ENCODE measurements at places on chromosomes 11 and 22.
A peak's percentile ranks its signal among the peaks of the same experiment; 100 is the strongest.

DNA sequence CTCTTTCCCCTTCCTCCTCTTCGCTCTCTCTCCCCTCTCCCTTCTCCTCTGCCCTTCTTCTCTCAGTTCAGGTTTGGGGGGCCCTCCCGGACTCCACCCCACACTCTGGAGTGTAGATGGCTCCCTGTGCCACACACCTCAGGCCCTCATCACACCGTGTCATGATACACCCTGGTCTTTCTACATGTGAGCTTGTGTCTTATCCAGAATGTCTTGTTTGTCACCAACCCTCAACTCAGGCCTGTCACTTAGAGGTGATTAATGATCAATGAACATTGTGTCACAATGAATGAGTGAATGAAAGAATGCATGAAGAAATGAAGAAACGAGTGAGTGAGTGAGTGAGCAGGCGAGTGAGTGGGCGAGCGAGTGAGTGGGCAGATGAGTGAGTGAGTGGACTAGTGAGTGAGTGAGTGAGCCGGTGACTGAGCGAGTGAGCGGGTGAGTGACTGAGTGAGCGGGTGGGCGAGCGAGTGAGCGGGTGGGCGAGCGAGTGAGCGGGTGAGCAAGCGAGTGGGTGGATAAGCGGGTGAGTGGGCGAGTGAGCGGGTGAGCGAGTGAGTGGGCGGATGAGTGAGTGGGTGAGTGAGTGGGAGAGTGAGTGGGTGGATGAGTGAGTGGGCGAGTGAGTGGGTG lies 33.8 kb downstream of the CAPN1 start:
- no peak for DNase-seq

GRCh38 chr22:43844560-43845545 lies 17.5 kb downstream of the SULT4A1 start:
- no peak for DNase-seq

DNA sequence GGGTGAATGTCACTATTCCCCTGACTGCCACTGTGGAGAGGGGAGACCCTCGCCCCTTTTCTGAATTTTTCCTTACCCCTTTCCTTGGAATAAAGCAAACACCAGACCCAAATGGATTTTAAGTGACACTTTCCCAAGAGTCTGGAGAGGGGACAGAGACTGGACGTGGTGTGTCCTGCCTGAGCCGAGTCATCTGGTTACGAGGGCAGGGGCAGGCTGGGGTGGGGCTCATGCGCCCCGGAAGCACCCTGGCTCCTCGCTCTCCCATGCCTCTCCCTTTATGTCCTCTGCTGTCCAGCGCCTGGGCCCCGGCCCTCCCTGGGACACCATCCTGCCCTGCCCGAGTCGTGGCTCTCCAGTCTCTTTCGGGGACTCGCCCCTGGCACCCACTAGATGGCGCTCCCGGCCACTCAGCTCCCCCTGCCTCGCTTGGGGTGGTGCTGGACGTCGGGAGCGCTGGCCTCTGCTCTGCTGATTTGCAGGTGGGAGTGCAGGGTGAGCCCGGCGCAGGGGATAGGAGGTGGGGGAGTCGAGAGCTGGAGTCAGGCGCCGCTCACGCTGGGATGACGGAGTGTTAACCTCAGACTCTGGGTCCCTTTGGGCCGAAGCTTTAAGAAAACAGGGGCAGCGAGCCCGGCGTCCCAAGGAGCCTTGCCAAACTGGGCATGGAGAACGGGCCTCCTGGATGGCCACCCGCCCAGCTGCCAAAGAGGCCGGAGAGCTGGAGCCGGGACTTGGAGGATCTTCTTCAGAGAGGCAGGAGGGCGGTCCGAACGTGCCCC lies 89.8 kb downstream of the RPS6KA4 start:
- peak; percentile 74 for DNase-seq

- no peak for DNase-seq
Measured at GRCh38 chr11:18145837-18146236, 13.5 kb downstream of the MRGPRX3 start.

DNA sequence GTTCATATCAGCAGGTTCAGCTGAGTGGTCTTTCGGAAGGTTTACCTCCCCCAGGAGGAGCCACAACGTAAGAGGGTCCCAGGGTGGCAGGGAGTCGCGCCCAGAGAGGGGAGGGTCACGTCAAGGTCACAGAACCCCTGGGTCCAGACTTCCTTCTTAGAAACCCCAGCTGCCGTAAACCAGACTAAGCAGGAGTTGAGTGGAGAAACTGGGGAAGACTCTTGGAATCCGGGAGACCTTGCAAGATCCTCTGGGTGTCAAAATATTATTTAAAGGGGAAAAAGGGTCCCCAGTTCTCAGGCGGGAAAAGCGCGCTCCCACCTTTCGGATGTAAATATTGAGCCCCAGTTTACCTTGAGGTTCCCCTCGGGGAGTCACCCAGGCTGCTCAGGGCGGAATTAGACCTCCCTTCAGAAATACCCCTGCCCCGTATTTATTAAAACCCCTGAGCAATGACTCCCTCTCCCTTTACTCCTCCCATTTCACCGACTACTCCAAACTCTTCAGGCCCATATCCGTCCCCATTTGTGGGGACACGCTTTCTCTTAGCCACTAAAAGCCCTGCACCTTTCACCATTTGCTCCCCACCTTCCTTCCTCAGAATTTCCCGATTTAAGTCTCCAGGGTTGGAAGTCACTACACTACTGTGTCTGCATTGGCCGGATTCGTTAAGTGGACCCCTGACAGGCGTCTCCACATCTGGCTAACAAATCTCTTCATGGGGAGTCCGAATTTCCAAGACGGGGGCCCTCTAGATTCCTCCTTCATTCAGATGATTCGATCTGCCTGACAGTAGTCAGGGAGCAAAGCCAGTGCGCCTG lies 4.2 kb downstream of the SLC17A6 start:
- no peak for DNase-seq

- DNase-seq: no peak
Measured at GRCh38 chr11:134701564-134702165, 289.6 kb upstream of the B3GAT1 start.

DNA sequence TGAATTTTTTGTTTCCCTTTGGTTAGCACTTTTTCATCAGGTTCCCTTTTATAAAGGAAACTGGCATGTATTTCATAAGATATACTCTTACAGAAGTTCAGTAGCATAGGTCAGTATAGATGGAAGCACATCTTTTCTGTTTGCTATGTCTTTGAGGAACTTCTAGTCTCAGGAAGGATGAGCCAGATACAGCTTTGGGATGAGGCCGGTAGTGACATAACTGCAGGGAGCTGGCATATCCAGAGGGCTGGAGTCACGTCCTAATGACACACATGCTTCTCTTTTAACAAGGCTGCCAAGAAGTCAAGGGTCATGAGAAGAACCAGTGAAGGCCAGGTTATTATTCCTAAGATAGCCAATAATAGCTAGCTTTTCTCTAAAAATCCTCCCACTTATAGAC lies 33.3 kb upstream of the ADSL start:
- DNase-seq: no peak

- peak; percentile 47 for DNase-seq
Measured at GRCh38 chr11:65180877-65181568, 705 bp upstream of the CAPN1 start.

- DNase-seq: no peak
Measured at GRCh38 chr22:27800250-27801201, 1.0 kb downstream of the MN1 start.

DNA sequence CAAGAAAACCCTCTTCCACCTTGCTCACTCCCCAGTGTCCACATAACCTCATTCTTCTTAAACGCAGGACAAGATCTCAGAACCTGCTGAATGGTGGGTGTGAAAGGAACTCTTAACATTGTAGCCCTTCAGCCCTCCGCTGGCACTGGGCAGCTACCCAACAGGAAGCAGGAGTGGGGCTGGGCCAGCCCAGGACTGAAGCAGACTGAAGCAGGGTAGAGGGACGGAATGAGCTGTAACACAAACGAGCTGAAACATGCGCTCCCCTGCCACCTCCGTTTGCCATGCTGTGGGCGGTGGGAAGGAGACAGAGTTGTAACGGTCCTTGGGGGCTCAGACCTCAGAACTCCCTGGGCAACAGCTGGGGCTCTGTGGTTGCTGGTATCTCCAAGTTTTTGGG lies 23.6 kb downstream of the NPAT start:
- DNase-seq: no peak

DNA sequence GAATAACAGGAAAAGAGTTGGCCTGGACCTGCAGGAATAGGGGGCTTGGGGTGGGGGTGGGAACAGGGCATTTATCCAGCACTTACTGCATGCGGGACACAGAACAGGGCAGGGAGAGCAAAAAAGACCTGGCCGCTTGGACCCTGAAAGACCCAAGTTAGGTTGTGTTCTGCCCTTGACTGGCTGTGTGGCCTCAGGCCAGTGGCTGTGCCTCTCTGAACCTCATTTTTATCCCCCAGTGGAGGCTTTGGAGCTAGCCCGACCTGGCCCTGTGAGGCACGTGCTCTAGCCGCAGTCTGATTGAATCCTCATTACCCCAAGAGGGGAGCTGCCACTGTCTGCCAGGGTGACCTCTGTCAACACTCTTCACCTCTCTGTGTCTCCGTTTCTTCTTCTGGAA lies 68.7 kb downstream of the MN1 start:
- no peak for DNase-seq

DNA sequence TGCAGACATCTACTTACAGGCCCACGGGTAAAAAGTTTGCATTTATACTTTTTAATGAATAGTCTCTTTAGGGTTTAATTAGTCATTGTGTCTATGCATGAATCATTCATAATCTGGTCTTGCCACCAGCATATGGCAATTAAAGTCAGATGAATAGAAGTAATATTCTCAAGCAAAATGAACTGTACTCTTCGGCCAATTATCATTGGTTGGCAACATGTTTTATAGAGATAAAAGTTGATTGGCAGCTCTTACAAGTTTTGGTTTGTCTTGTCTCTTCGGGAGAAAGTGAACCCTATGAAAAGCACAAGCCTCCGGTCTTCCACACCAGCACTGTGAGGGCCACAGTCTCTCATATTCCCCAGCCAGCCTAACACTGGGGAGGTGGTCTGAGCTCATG lies 97.8 kb downstream of the OSBP2 start:
- no peak for DNase-seq

DNA sequence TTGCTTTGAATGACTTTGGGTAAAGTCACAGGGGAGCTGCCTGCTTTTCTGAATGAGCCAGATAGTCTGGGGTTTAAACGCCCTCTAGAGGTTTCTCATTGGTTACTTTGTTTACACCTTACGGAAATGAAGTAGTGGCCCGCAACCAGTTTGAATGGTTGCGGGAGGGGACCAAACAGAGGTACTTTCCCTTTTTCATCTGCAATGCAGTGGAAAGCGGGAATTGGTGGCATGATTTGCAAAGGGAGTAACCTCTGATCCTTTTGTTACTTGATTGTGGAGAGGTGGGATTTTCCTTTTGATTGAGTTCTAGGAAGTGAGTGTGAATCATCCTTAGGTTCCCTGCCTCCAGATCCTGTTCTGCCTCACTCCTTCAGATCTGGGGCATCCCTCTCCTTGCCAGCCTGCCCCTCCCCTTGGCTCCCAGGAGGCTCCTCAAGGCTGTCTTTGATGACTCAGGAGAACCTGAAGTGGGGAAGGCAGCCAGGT lies 15.9 kb upstream of the GLYATL1 start:
- no peak for DNase-seq

DNA sequence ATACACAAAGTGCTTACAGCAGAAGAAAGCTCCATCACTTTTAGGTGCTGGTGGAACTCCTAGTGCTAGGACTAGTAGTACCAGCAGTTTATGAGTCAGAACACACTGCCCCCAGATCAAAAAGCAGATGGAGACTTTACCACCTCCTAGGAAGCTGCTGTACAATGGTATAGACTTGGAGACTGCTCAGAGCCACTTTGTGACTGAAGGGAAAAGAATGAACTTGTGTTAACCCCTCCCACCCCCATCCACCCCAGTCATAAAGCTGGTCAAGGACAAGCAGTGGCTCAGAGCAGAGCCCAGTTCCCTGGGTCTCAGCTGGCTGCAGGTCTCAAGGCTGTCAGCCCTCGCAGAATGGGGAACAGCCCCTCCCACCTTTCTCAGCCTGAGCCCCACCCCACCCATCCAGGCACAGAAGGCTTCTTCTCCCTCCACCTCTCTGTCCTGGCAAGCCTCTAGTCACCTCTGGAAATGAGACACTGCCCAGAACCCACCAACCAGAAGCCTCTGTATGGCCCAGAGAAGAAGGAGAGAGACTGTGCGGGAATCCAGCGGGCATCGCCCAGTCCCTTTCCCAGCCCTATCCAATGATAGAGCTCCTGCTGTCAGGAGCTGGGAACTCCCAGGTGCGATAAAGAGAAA lies 23.8 kb downstream of the PACSIN2 start:
- no peak for DNase-seq

DNA sequence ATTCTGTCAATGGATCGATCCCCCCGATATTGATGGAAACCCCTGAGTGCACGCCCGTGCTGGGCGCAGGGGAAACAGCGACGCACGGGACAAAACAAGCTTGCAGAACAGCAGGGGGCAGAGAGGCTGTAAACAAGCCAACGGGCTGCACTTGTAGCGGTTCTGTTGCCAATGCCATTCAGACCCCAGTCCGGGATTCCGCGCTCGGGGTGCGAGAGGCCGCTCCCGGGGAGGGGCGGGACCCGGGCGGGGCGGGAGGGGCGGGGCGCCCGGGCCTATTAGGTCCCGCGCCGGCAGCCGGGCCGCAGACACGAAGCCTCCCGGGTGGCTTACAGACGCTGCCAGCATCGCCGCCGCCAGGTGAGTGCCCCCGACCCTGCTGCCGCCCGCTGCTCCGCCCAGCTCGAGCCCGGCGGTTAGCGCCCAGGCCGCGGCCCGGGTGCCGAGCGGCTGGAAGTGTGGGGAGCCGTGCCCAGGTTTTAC lies at the start of gene BIK:
TSS of gene BIK (plus strand) at position 307 of the 483 bp plus-strand sequence. CDS start 13,273 bp downstream, outside the sequence.
- DNase-seq: no peak

- DNase-seq: no peak
Measured at GRCh38 chr11:8283100-8283464, 19.4 kb upstream of the LMO1 start.

GRCh38 chr11:57981536-57981935 lies 42.1 kb upstream of the OR9Q1 start:
- DNase-seq: no peak

DNA sequence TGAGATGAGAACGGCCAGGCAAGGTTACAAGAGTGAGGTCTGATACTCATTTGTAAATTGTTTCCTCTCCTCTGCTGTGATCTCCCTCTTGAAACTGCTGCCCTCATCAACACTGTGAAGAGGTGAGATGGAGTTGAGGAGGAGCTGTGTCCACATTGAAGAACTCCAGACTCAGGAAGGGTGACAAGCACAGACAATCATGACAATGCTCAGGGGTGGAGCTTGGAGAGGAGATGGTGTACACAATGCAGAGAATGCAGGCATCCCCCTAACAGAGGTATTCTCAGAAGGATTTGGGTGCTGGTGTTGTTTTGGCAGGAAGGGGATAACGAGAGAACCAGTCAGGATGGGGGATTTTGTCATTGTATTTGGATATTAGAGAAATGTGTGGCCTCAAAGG lies 21.5 kb upstream of the MMP7 start:
- DNase-seq: no peak

- DNase-seq: no peak
Measured at GRCh38 chr11:75578977-75579376, 16.9 kb downstream of the SERPINH1 start.

- no peak for DNase-seq
Measured at GRCh38 chr11:103586756-103587155, 449.7 kb upstream of the DDI1 start.

- DNase-seq: no peak
Measured at GRCh38 chr11:36073411-36074203, 129.7 kb downstream of the LDLRAD3 start.

- DNase-seq: no peak
Measured at GRCh38 chr11:12127206-12127898, 17.0 kb downstream of the MICAL2 start.
